Natural killer cell treated with Interleukin-12 subunit alpha and Interleukin-12 subunit beta and Interleukin-15 and Interleukin-18, amount 100 ng/mL, for 72 hours (primary cell): ENCODE measurements at places on chromosomes 4 and X. TPM values are rescaled to one million over a fixed set of nuclear protein-coding genes. Genes with fewer than 3 reads are reported as not detected.

GRCh38 chrX:134502686-134503085 is 42.7 kb downstream of the HPRT1 start:
- DNase-seq = no peak

Gene PTCHD1
- total RNA-seq = not detected

Gene MAGEB17
- not detected for total RNA-seq

DNA sequence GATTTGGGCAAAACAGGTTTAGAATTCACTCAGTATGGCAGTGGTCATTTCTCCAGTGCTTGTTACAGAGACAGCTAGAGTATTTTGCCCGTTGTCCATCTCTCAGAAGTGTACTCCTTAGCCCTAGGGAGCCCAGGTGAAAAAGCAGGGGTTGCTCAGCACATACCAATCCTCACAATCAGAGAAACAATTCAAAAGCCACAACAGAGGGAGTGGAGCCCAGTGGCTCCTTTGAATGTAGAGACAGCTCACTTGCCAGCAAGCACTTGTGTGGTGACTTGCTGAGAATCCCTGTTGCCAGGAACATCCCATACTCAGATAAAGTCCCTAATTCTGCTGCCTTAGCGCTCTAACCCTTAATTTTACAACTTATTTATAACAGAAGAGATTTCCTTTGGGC is 1488.3 kb downstream of the RPA4 start:
- DNase-seq = no peak

DNA sequence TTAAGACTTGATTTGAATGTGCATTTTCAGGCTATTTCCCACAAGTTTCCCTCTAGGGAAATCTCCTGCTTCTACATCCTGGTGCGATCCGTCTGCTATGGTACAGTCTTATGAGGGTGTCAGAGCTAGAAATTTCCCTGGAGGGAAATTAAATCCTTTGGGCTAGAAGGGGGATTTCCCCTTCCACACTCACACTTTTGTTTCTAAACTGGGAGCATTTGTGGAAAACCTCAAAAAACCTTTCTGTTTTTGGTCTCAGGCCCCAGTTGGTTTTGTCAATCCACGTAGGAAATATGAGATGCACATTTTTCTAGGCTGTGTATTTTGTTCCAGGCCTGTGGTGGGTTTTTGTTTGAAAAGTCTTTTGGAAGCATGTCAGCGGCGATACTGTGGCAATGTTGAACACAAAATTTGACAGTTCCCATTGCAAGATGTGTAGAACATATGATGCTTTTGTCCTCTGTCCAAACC is 17.8 kb downstream of the HMGB3 start:
- no peak for DNase-seq

Gene SOX3
- total RNA-seq = not detected

DNA sequence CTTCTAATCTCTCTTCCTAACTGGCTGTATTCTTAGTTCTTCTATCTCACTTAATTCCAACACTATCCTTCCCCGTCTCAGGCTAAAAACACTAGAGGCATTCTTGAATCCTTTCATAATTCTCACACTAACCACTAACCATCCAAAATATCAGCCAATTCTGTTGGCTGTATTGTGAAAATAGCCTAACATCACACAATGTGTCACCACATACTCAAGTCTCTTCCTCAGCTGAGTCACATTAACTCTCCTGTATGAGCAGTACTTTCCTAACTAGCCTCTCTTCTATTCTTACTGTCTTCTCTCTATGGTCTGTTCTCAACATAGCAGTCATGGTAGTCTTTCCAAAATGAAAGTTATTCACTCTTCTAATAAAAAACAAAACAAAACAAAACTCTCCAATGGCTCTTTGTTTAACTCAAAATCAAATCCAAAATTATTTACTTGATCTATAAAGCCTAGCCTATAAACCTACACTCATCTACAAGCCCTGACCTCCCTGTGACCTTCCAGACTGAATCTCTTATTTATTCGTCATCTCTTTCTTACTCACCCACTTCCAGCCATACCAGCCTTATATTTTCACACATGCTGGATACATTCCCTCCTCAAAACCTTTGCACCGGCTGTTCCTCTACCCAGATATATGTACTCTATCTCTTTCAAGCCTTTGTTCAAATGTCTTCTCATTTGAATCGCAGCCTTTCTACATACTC is 445.9 kb downstream of the TLL1 start:
- no peak for DNase-seq

Gene L1CAM
- 0.74 TPM for total RNA-seq

GRCh38 chrX:45274576-45274975 is 73.9 kb upstream of the DIPK2B start:
- DNase-seq = no peak

DNA sequence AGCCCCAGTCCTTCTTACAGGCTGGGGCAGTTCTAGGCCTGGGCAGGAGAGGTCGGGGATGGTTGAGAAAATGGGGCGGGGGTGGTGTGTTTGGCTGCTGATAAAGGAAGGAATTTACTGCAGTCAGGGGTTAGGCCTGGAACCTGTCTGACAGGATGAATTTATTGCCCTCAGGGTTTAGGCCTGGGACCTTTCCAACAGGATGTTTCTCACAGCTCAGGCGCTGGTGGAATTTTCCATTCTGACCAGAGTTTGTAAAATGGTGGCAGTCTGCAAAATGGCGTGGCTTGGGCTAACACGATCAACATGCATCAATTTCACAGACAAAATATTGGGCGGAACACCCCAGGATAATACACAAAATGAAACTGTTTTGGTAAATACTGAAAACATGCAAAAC is 83.5 kb upstream of the SPIN4 start:
- DNase-seq = no peak

DNA sequence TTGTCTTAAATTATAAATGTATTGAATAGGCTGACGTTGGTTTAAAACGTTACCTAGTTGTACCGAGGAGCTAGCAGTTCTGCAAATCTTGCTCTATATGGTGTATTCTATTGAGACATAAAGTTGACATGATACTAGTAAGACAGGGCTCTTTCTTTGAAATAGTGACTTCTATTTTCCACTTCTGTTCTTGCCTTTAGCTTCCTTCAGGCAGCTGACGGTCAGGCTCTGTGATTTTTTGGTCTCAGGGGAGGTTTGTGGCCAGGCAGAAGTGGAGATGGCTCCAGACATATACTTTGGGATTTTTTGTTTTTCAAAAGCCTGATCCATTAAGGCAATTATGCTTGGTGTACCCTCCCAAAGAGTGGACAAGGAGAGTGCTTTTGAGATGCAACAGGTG is 95.2 kb downstream of the SLC34A2 start:
- DNase-seq = no peak

Gene C4orf36
- total RNA-seq = not detected
